Activated CD4-positive, alpha-beta T cell treated with anti-CD3 and anti-CD28 coated beads, Interleukin-2, amount 10 ng/mL, durations not matched to agents 24 days and 14 days (primary cell): ENCODE measurements at places on chromosomes 2 and 18. TPM values are rescaled to one million over a fixed set of nuclear protein-coding genes. Genes with fewer than 3 reads are reported as not detected.
A peak's percentile ranks its signal among the peaks of the same experiment; 100 is the strongest.

DNA sequence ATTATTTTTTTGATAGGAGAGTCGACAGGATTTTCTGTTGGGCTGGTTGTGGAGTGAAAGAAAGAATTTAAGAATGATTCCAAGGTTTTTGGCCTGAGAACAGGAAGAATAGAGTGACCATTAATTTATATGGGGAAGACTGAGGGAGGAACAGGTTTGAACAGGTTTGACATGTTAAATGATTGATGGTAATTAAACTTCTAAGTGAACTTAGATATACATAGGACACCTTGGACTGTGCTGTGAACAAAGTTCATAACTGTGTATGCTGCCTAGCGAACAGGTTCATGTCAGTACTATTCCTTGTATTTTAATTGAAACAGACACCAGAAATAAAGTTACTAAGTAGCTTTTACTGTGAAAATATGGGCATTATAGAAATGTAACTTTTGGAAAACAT lies 212.0 kb downstream of the SPAG16 start:
- H3K36me3 ChIP-seq: no peaks in the 10 kb centered on the region
- H3K4me3 ChIP-seq: no peak overlapping the region
- H3K27me3 ChIP-seq: no peaks in the 10 kb centered on the region
- no peak overlapping the region for H3K27ac ChIP-seq
- H3K4me1 ChIP-seq: no peaks in the 10 kb centered on the region

- H3K27ac ChIP-seq: no peak overlapping the region
- no peaks in the 10 kb centered on the region for H3K27me3 ChIP-seq
- peaks cover 2% of the 10 kb centered on the region for H3K36me3 ChIP-seq
- no peak overlapping the region for H3K4me3 ChIP-seq
Observed at GRCh38 chr18:3126457-3127097, 93.2 kb downstream of the MYOM1 start.

Gene IL18RAP
- 15.0 and 16.9 TPM in 2 replicates for total RNA-seq

Gene ANKRD53
- not detected in 2 replicates for total RNA-seq

- H3K4me1 ChIP-seq: peaks cover 40% of the 10 kb centered on the region
- peak overlapping the region; percentile 98 for H3K27ac ChIP-seq
- peak; percentile 84 for DNase-seq
- H3K36me3 ChIP-seq: no peaks in the 10 kb centered on the region
- H3K4me3 ChIP-seq: peak overlapping the region; percentile 83
Observed at GRCh38 chr2:181312515-181312927, 144.7 kb upstream of the ITGA4 start.

DNA sequence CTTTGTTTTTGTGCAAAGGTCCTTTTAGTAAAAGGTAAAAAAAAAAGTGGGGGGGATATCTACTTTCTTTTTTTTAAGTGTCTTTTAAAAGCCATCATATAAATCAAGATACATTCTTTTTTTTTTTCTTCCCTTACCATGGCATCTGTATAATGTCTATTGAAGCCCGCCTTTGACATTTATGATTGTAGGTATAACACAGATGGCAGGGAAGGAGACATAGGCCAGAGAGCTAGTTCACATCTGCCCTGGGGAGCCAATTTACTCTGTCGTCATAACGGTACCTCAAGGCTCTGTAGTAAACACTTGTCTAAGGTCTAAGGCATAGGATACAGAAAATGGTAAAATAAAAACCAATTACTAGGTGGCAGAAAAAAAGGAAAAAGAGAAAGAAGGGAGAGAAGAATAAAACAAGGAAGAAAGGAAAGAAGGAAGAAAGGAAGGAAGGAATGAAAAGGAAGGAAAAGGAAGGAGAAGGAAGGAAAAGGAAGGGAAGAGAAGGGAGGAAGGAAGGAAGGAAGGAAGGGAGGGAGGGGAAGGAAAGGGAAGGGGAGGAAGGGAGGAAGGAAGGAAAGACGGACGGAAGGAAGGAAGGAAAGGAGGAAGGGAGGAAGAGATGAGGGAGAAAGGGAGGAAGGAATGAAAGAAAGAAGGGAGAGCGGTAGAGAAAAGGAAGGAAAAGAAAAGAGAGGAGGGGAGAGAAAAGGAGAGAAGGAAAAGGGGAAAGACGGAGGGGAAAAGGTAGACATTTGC lies 343.5 kb downstream of the RBM43 start:
- no peak for DNase-seq
- H3K27me3 ChIP-seq: no peaks in the 10 kb centered on the region
- no peaks in the 10 kb centered on the region for H3K36me3 ChIP-seq
- H3K4me3 ChIP-seq: no peak overlapping the region
- no peaks in the 10 kb centered on the region for H3K4me1 ChIP-seq

DNA sequence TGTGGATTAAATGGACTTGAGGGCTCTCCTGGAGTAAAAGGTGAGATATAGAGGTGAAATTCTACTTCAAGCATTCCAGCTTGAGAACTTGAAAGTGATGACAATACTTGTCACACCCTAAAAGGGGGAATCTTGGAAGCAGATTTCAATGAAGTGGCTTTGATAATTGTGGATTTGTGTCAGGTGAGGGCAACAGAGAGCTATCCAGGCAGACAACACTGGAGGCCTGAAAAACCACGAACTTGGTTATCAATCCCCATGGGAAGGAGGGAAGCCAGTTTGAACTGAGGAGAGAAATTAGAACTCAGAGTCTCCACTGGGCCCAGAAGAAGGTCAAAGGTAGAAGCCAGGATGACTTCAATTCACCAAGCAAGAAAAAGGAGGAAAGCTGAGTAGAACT lies 263.9 kb downstream of the FIGN start:
- no peaks in the 10 kb centered on the region for H3K36me3 ChIP-seq
- no peak overlapping the region for H3K4me3 ChIP-seq
- H3K4me1 ChIP-seq: no peaks in the 10 kb centered on the region
- H3K27me3 ChIP-seq: no peaks in the 10 kb centered on the region
- no peak overlapping the region for H3K27ac ChIP-seq
